Stimulated activated CD8-positive, alpha-beta memory T cell treated with anti-CD3 and anti-CD28 coated beads, Interleukin-2, amount 100 ng/mL, for 48 hours (primary cell): ENCODE measurements at places on chromosomes 12 and 14.
A peak's percentile ranks its signal among the peaks of the same experiment; 100 is the strongest.

GRCh38 chr14:67636361-67636919 lies 16.7 kb downstream of the ARG2 start:
- DNase-seq, result no peak

GRCh38 chr12:28065374-28065773 lies 92.8 kb upstream of the PTHLH start:
- no peak for DNase-seq

- DNase-seq, result no peak
Measured at GRCh38 chr12:82757656-82758055, 71.0 kb downstream of the TMTC2 start.

DNA sequence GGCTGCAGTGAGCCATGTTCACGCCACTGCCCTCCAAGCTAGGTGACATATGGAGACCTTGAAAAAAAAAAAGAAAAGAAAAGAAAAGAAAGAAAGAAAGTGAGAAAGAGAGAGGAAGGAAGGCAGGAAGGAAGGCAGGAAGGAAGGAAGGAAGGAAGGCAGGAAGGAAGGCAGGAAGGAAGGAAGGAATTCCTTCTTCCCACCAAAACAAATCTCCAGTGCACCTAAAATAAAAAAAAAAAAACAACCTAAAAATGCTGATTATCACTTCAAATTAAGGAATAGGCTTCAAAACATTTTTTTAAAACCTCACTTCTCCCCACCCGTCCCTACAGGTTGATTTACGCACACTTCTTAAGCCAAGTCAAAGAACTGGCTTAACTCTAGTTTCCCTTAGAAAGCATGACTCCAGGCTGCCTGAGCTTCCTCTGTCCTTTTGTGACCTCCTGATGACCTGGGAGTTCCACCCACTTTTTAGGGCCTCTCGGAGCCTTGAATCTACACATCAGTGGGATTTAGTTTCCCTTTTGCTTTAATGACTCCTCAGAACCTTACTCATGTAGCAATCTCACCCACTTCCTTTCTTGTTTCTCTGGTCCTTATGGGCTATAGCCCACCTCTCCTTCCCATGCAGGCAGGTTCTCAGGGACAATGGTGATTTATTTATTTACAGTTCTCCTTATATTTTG lies 18.6 kb downstream of the DUSP6 start:
- DNase-seq, result no peak

DNA sequence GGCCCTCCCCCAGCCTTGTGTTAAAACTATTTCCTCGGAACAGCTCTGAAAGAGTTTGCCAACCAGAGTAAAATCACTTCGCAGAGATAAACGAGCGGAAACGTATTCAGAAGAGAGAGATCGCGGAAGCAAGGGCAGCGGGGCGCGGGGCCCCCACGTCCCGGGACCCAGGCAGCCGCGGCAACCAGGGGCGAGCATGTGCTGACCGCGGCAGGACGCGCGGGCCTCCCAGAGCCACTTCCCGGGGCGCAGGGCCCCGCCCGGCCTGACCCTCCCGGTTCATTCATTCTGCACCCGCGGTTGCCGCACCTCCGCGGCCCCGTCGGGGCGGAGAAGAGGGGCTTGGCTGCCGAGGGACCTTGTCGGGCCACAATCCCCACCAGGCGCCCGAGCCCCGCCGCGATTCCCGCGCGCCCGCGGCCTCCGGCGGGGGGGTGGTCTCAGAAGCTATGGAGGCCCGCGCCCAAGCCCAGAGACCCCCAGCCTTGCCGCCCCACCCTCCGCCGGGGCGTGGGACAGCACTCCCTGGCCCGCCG lies 598 bp downstream of the UBE2N start:
- DNase-seq, result peak; percentile 14

GRCh38 chr14:43900173-43900655 lies 606.9 kb downstream of the FSCB start:
- no peak for DNase-seq

DNA sequence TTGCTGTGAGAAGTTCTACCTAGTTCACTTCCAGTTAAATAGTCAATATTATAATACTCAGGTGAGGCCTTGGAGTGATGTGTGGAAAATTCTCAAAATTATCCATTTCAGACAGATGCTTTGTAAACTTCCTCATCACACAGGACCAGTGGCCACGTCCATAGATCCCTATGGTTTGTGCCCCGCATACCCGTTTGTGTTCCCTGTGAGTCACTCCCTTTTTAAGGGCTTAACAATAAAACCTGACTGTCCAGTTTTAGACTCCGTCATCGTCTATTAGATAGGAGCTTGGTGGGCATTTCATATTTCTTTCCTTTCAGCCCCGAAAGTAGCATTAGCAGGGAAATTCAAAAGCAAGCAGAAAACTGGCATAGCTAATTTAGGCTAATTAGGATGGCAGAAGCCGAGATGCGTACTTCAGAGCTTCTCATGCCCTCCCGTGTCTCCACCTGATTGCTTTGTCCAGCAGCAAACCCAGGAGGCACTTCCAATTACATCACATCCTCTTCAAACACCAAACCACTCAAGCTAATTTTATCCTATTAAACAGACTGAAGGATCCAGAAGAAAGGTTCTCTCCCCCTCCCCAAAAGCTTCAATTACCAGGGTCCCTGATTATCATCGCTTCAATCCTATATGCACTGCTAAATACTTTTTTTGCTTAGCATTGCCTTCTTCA lies 186.6 kb upstream of the OTX2 start:
- no peak for DNase-seq

DNA sequence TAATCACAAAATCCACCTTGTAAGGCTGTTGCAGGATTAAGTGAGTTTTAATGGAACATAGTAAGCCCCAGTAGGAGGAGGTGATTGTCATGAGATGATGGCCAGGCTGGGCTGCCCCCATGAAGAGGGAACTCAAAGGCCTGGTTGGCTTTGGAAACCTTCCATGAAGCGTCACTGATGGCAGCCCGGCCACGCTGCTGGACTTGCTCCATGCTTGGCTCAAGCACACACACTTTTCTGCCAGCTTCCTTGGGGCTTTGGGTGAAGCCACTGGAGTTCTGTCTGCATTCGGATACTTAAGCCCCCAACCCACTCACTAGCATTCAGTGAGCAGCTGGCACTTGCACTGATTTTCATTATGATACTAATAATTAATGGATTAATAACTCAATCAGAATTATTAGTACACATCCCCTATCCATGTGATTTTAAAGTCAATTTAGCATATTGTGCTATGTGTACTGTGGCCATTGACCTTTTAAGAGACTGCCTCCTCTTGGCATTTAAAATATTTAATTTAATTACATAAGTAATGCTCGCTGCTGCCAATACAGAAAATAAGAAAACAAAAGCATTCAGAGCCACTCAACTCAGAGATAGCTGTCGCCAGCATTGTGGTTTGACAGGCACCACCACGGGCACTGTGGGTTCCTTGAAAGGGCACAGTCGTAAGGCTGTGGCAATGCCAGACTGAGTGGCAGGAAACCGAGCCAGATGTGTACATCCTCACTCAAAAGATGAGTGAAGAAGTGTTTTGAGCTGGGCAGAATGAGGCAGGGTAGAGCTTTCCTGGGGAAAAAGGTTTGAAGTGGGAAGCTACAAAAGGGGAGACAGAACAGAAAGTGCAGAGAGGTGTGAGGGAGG lies 15.9 kb downstream of the KRT85 start:
- no peak for DNase-seq

DNA sequence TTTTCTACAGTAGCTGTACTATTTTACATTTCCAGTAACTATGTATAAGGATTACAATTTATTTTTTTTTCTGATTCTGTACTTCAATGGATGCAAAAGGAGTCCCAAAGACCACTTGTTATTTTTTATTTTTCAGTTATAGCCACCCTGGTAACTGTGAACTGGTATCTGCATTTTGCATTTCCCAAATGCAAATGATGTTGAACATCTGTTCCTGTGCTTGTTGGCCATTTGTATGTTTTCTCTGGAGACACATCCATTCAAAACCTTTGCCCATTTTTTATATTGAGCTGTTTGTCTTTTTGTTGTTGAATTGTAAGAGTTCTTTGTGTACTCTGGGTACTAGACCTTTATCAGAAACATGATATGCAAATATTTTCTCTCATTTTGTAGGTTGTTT lies 485.6 kb downstream of the LRIG3 start:
- DNase-seq, result no peak

DNA sequence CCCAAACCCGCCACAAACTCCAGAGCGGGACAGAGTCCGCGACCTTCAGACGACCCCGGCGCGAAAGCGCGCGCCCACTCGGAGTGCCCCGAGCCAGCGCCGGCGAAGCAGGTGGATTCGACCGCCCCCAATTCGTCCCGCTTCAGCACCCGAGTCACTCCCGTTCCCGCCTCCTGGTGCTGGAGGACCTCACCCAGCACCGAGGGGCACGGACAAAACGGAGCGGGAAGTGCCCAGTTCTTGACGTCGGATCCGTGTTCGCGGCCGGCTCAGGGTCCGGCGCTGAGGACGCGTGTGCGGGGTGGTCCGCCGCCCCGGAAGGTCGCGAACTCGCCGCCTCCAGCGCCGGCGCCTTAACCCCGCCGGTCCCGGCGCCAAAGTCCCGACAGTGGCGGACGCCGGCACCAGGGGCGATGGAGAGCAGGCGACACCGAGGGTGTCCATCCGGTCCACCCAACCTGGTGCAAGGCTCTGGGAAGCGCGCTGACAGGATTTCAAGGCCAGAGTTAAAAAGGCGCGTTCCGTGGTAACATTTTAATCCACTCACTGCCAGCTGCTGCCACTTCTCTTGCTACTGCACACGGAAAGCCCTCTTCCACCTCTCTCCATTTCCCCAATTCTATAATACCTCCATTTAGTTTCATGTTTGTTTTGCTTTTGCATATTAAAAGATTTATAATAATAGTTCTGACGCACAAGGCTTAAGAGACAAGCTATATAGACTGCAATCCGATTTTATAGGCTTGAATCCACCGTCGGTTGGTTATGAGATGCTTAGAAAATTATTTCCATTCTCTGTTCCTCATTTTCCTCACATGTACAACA lies 240.0 kb upstream of the CPNE8 start:
- peak; percentile 56 for DNase-seq

DNA sequence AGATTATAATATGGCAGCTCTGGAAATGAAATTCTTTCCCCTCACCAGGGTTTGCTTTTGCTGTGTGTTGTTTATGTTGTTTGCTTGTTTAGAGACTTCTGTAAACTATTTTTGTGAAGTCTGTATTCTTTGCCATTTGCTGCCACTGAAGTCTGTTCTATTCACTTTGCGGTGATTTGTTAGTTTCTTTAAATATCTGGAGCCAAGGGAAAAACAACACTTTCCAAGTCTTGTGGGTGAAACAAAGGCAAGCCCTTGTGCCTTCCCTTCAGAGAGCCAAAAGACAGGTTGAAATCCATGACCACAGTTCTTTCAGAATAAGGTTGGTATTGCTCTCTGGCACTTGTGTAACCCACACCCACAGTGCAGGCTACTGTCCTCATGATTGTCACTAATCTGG lies 59.5 kb upstream of the RNU6-7 start:
- no peak for DNase-seq

- DNase-seq, result no peak
Measured at GRCh38 chr14:63375769-63376168, 57.0 kb upstream of the GPHB5 start.

GRCh38 chr14:32669391-32669790 lies 269.3 kb upstream of the NPAS3 start:
- DNase-seq, result no peak

- DNase-seq, result no peak
Measured at GRCh38 chr12:93200291-93200917, 177.3 kb upstream of the NUDT4 start.

DNA sequence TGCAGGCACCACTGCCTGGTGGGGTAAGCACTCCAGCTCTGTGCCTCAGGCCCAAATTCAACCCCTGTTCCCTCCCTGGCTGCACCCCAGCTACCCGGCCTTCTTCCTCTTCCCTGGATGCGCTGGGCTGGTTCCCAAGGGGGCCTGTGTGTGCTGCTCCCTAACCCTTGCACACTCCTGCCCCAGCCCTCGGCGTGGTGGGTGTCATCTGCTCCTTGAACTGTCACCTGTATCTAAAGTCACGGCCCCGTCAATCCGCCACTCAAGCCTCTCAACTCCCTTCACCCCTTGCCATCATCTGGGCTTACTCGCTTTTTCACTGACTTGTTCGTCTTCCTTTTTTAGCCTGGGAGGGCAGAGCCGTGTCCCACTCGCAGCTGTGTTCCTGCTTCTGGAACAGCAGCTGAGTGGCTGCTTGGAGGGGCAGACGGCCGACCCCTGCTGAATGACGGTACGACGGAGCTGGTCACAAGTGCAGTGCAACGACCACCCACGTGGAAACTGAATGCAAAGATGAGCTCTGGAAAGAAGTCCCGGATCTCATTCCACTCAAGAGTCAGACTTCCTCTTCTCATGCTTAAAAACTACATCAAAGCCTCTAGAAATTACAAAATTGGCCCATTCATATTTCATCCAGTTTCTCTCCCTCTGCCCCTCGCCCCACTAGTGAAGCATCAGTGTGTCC lies 138.9 kb downstream of the PIWIL1 start:
- DNase-seq, result no peak

DNA sequence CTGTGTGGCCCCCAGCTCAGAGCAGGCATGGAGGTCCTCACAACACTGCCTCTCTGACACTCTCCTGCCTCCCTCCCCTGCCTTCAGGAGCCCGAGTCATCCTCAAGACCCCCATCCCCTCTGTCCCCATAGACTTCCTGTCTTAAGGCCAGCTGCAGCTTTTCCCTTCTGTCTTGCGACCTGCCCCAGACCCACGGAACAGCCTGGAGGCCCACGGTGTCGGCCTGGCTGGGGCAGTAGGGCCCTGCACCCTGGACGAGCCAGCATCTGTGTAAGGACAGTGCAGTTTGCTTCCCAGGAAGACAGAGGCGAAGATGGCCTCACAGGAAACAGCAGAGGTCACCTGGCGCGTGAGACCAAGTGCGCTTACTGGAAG lies 9.7 kb downstream of the TEDC1 start:
- DNase-seq, result no peak
